ENCODE measurements at places on chromosomes 16 and 17. TPM values are rescaled to one million over a fixed set of nuclear protein-coding genes. Genes with fewer than 3 reads are reported as not detected.

DNA sequence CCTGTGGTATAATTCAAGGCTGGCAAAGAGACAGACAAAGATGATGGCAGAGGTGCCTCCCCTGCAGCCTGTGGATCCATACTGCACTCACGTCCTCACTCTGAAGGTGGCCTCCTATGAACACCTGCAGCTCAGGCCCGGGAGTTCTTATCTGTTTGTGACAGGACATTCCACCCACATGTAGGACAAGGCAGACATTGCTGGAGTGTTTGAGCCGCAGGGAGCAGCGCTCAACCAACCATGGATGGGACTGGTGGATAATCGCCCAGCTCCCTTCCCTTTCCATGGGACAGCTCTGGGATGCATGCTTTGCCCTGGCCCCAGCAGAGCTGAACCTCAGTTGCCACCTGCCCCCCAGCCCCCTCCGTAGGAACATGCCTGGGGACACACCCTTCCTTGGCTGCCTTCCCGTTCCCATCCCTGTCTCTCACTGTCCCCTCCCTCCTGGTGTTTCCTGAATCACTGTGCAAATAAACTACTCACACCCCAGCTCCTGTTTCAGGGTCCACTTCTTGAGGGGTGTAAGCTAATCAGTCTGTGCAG, 22.2 kb downstream of the ITPRIPL2 start:
- DNase-seq = no peak

The ABCA8 gene
- polyA plus RNA-seq = 1.2 TPM

GRCh38 chr17:80555266-80555665, 10.6 kb downstream of the RPTOR start:
- no peak for DNase-seq

The GPR139 gene
- polyA plus RNA-seq = not detected

DNA sequence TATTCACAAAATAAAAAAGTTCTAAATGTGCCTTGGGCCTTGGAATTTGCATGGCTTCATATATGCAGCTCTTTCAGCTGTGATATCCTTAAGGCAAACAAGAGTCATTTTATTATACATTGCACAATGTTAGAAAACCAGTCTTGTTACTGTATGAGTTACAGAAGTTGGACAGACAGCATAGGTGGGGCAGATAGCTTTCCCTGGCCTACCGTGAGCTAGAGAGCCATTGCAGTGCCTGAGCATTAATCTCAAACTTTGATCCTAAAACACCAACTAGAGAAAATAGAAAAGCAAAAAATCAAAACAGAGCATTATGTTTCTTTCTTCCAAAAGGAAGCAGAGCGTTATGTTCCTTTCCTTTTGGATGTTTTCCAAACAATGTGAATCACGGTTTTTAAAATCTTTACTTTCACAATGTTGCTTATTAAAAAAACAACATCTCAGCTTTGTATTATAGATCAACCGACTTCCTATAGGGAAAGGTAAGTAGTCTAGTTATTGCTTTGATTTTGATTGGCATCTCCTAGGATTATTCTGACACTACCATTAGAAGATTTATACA, 32.2 kb downstream of the ARHGAP44 start:
- no peak for DNase-seq

DNA sequence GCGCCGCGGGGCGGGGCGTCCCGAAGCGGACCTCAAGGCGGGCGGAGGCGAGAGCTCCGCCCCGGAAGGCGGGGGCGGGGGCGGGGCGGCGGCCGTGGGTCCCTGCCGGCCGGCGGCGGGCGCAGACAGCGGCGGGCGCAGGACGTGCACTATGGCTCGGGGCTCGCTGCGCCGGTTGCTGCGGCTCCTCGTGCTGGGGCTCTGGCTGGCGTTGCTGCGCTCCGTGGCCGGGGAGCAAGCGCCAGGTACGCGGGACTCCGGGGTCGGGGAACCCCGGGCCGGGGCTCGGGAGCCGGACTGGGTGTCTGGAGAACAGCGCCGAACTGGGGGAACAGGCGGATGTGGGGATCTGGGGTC, at the start of gene TNFRSF12A:
Gene TNFRSF12A (plus strand): TSS at position 122 of the 357 bp plus-strand sequence. CDS start 30 bp downstream, at position 152.
- DNase-seq = no peak

DNA sequence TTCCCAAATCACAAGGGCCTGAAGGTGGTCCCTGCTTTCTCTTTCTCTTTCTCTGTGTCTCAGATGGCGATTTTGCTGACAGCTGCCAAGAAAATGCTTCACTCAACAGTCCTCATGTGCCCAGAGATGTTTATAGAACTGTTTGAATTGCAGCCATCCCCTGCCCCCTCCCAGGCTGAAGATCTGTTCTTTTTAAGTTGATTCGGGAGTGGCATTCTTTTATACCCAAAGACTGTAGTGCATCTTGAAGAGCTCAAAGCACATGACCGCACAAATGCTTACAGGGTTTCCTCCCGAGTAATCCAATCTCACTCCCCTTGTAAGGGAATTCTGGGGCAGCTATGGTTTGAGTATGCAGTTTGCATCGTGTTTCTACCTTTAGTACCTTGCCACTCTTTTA, 75.7 kb downstream of the SEC14L1 start:
- no peak for DNase-seq

GRCh38 chr17:75810216-75810615, 25.6 kb downstream of the UNK start:
- DNase-seq = no peak

The COPS3 gene
- 79.0 TPM for polyA plus RNA-seq

The STX1B gene
- polyA plus RNA-seq = 2.1 TPM

GRCh38 chr17:55037828-55038227, 69.3 kb downstream of the STXBP4 start:
- DNase-seq = no peak

DNA sequence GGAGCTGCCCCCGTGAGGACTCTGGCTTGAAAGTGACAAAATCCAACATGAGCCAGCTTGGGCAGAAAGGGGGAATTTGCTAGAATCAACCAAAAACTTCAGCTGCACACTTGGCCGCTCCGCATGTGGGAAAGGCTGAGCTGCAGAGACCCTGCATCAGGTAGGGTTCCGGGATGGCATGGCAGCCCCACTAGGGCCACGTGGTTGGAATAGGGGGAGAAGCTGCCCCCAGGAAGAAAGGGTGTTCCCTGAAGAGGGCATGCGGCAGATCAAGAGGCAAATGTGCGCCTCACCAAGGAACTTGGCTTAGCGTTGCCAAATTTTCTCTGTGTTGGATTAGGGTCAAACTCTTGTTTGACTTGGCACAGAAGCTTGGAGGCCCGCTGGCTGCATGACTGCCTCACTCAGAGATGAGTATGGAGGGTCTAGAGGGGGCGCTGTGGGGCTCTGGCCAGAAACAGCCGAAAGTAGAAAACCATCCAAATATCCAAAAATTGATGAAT, 29.2 kb upstream of the WFIKKN2 start:
- DNase-seq = no peak

The ADAP2 gene
- polyA plus RNA-seq = 3.1 TPM

The CLDN9 gene
- 3.7 TPM for polyA plus RNA-seq

DNA sequence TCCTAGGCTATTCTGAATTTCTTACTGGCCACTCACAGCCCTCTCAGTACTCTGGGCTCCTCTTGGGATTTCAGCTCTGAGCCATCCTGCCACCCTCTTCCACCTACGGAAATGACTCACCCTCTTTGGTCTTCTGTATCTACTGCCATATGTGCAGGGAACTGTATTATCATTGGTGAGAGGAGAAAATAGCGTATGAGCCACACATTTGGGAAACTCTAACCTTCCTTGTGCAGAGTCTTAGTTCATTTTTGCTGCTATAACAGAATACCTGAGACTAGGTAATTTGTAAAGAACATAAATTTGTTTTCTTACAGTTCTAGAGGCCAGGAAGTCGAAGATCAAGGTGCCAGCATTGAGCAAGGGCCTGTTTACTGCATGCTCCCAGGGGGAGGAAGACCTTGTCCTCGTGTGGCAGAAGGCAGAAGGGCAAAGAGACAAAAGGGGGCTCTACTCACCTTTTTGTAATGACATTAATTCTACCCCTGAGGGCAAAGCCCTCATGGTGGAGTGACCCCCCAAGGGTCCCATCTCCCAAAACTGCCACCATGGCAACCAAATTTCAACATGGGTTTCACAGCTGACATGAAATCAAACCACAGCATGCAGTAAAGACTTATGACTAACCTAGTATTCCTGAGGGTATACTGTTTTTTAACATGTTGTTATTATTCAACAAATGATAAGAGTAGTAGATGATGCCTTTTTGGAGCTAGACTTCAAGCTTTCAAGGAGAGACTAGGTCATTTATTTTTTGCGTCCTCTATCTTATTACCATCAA, 191.8 kb downstream of the PRKCA start:
- DNase-seq = no peak

DNA sequence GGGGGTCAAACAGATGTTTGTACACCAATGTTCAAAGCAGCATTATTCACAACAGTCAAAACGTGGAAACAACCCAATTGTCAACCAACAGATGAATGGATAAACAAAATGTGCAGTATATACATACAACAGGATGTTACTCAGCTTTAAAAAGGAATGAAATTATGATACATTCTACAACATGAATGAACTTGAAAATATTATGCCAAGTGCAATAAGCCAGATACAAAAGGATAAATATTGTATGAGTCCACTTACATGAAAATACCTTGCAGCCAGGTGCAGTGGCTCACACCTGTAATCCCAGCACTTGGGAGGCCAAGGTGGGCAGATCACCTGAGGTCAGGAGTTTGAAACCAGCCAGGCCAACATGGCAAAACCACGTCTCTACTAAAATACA, 39.9 kb downstream of the UBE2G1 start:
- DNase-seq = no peak

The SLC47A1 gene
- 22.3 TPM for polyA plus RNA-seq

The POLR2C gene
- 86.2 TPM for polyA plus RNA-seq

The USH1G gene
- polyA plus RNA-seq = 0.77 TPM

The CD19 gene
- 3.6 TPM for polyA plus RNA-seq

The USP6 gene
- polyA plus RNA-seq = 4.7 TPM

DNA sequence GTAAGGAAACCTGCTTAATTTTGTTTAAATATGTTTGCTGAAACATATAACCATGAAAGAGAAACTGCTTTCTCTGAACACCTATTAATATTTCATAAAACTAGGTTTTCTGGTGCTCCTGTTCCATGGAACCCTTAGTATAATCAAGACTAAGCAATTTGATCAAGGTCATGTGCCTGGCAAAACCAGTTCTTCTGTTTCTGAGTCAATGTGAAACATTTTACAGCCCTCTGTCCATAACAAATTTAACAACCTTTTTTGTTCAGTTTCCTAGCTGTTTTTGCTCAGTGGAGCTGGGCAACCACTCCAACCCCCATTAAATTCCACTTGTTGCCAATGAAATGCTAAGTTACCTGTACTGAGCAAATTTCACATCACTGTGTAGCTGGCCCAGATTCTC, 344.0 kb downstream of the CA10 start:
- DNase-seq = no peak

- no peak for DNase-seq
Measured at GRCh38 chr17:58586009-58586644, 71.7 kb upstream of the MTMR4 start.

DNA sequence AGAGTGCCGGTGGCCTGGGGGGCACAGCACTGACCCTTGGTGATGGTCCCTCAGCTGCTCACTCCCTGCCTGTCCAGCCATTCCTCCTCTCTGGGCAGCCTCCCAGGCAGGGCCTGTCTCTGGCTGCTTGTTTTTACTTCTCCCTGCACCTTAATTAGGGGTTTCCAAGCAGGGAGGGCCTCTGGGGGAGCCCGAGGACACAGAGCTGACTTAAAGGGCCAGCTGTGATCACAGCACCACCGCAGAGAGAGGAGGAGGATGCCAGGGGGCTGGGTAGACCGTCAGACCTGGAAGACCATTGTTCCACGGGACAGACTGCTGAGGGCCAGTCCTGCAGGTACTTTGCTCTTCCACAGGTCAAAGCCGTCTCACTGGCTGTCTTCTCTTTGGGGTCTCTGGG, 1.2 kb upstream of the DPH1 start:
- no peak for DNase-seq

The CACNG1 gene
- not detected for polyA plus RNA-seq

The CMTM2 gene
- 0.75 TPM for polyA plus RNA-seq

All from right renal pelvis (tissue), 4 donors.